ENCODE measurements at places on chromosomes 2 and 18.

DNA sequence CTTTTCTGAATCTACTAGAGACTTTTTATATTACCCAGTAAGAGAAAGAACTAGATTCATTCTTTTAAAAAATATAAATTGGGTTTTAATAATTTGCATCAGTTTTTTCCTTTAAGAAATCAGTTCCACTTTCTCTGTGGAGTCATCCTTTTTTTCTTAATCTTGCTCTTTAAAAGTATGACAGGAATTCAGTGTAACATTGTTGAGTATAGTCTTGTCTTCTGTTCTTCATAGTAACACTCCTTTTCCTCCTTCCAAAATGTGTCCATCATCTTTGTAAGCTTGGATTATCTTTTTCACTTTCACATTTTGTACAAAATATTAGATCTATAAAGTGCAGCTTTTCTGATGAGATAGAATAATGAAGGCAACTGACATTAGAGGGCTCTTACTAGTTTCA lies 135.4 kb downstream of the HAUS1 start:
- DNase-seq = no peak

DNA sequence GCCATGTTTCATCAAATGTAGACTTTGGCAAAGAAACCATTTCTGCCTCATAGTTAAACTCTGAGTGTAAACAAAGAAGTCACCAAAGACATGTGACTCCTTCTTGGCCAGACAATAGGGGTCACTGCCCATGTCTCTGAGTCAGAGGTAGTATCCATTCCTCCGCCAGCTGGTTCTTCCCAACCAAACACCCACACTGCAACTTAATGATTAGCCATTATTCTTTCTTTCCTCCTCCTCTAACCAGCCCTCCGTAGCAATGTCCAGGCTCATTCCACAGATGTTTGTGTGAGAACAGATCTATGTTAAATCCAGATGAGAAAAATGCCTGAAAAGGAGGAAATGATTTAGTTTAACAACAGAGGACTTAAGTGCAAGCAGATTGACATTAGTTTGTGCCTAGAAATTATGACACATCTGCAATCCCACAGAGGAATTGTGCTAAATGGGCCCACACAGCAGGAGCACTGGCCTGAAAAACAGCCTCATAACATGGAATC lies 127.9 kb upstream of the SH3BP4 start:
- no peak for DNase-seq

- DNase-seq = no peak
These were observed 794.4 kb upstream of the FSHR start for GRCh38 chr2:49948744-49949143.

DNA sequence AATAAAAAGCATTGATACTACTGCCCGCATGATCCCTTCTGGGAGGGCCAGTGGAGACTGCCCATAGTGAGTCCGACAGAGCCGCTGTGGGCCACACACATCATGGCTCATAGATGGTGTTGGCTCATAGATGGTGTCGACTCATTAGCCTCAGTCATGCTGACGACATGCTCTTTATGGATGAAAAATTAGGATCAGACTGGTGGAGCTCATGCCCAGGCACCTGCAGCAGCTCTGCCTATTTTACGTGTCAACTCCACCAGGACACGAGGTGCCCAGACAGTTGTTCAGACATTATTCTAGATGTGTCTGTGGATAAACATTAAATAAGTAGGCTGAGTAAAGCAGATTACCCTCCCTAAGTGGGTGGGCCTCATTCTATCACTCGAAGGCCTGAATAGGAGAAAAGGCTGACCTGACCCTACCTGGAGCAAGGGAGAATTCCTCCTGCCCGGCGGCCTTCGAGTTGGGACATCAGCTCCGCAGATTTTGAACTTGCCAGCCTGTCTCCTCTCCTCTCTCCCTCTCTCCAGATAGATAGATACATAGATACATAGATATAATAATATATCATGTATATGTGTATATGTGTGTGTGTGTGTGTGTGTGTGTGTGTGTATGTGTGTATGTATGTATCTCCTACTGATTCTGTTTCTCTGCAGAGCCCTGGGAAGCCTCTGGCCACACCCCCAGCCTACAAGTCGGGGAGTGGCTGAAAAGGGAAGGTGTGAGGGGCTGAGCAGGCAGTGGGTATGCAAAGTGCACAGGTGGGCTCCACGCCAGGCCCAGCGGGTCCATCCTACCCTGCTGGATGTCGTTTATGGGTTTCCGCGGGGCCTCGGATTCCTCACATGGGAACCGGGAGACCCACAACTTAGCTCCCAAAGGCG lies 13.6 kb upstream of the TEX51 start:
- DNase-seq = no peak

GRCh38 chr2:30866974-30867373 lies 59.7 kb upstream of the CAPN13 start:
- DNase-seq = no peak

- no peak for DNase-seq
These were observed 85.9 kb downstream of the CALCRL start for GRCh38 chr2:187362151-187362550.

GRCh38 chr2:18500333-18500732 lies 60.1 kb downstream of the RDH14 start:
- no peak for DNase-seq

DNA sequence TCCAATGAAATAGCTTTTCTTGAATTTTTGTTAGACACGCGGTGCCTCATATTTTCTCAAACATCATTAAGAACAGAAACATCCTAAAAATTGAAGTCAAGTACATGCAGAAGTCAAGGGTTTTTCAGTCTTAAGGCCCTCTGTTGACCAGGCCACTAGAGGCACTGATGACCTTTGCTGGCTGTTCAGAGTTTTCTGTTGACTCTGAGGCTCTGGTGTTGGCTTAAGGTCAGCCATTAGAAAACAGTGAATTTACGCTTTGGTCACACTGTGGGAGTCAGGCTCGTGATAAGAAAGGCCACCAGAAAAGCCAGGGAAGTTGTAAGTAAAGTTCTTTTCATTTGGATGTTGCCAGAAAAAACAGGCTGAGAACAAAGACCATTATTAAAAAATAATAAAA lies 5.8 kb upstream of the UPP2 start:
- no peak for DNase-seq

GRCh38 chr2:44836174-44836573 lies 105.3 kb upstream of the SIX3 start:
- peak; percentile 74 for DNase-seq

- DNase-seq = no peak
These were observed 494 bp upstream of the ROCK1 start for GRCh38 chr18:21112140-21112473.

DNA sequence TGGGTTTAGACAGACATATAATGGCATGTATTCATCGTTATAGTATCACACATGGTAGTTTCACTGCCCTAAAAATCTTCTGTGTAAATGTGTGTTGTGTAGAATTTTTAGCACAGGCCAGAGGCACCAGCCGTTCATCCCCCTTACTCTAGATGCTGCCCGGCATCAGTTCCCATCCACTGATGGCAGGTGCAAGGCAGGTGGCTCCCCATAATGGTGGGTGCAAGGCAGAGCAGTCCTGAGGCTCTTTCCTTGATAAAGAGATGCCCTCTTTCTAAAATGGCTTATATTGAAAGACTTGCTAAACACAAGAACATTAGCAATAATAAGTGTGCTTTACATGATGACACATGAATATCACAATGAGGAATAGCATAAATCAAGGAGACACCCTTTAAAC lies 508.5 kb downstream of the EPHA4 start:
- DNase-seq = no peak

DNA sequence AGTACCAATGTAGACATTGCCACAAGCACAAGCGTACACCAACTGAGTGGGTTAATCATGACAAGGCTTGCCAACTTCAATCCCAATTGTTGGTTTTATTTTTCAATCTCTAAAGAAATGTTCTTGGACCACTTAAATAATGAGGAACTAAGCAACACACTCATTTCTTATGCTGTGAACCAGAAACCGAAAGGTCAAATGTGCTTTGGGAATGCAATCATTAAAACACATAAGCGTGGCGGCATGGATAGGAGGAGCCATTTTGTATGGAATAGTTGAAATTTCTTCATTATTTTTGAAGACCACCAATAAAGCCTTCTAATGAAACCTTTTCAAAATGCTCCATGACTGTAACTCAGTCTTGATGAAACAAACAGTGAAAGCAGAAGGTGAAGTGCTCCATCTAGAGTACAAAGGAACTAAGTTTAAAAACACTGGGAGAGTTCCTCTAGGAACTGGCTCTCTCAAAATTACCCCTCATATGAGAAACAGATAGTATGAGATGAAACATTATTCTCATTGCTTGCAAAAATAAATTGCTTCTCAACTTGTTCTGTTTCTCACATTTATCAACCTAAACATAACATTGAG lies 113.2 kb upstream of the CHST9 start:
- DNase-seq = no peak

DNA sequence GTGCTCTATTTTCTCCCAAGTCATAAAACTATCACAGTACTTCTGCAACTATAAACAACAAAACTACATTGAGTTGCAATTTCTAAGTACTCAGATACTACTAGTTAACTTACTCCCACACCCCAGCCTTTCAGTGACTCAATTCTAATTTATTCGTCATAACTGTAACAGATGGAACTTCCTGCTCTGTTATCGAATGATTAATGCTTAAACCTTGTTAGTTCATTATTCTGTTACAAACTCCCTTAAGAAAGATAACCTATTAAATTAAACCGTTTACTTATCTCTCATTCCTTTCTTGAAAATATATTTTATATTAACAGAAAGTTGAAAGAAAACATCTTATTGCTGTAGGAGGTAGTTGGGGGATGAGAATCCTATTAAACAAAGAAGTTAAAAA lies 17.0 kb downstream of the TNFAIP6 start:
- peak; percentile 14 for DNase-seq

DNA sequence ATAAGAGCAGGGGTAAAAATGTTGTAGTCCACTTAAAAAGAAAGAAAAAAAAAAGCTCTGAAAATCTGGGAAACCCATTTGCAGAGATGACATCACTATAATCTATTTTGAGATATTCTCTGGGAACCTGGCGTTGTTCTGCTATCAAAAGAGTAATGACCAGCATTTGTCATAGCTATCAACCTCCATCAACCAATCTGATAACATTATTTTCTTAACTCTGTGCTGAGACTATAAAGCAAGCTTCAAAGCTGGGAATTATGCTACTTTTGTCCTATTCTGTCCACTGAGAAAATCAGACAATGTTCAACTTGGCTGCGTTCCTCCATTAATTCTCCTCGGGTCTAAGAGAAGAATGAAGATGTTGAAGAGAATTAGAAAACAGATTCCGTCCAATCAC lies 107.5 kb downstream of the STK39 start:
- DNase-seq = no peak

DNA sequence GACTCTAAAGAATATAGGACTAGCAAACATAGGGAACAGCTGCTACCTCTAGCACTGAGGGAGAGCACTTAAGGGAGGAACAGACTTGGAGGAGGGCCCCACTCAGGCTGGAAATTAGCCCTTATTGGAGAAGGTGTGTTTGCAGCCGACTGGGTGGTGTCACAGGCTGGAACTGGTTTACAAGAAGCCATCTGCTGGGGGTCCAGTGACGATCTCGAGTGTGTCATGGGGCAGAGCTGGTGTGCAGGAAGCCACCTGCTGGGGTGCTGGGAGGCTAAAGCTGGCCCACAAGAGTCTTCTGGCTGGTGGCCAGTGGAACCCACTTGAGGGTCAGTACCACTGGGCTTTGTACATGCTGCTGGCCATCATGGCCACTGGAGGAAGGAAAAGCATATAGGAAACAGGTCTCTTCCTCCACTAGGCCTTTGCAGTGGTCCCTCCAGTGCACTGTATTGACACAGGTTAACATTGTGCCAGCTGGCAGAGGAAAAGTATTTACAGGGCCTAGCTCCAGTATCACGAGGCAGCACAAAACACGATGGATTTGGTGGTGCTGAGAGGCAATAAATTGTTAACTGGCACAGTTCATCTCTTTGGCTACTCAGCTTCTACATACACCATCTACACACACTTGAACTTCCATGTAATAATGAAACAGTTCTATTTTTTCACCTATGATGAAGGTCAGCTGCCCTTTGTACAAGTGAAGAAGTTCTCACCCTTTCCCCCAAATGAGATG lies 43.6 kb downstream of the MAP3K20 start:
- DNase-seq = no peak

DNA sequence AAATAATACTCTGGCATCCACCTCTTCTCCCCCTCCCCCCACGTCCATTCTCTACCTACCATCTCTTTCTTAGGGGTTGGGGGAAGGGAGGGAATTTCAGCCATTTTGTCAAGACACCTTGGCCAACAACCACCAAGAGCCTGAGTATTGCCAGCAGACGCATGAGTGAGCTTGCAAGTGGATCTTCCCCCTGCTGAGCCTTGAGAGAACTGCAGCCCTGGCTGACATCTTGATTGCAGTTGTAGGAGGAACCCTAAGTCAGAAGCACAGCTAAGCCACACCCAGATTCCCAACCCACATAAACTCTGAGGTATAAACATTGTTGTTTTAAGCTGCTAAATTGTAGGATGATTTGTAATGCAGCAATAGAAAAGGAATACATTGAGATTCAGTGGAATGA lies 165.6 kb downstream of the TMEFF2 start:
- peak; percentile 54 for DNase-seq

GRCh38 chr2:129747500-129748125 lies 231.9 kb upstream of the RAB6C start:
- no peak for DNase-seq

Data from activated CD4-positive, alpha-beta T cell treated with anti-CD3 and anti-CD28 coated beads, Interleukin-2, amount 10 ng/mL, durations not matched to agents 24 days and 14 days (primary cell).